ENCODE measurements at places on chromosomes 12 and 14. TPM values are rescaled to one million over a fixed set of nuclear protein-coding genes. Genes with fewer than 3 reads are reported as not detected.
A peak's percentile ranks its signal among the peaks of the same experiment; 100 is the strongest.

TAS2R42 gene
- not detected for total RNA-seq

CLECL1 gene
- total RNA-seq, result 15.4 TPM

ETFBKMT gene
- 1.3 TPM for total RNA-seq

SLC7A8 gene
- 0.93 TPM for total RNA-seq

CLEC7A gene
- not detected for total RNA-seq

DNA sequence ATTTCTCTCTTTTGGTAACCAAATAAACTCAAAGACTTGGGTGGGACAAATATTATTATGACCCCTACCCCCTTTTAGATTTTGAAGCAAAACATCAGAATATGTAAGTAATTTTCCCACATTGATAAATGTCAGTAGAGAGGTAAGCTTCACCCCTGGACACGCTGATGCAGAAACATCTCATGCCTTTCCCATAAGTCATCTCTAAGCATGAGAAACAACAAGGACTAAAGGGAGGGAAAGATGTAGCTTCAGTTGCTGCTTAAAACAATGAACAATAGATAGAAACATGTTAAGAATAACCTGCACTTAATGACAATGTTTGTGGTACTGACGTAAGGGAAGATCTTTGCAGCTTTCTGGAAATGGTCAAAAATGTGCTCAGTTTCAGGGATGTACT, 56.3 kb upstream of the SLC8A3 start:
- DNase-seq, result no peak

GRCh38 chr14:100438678-100439592, 115.8 kb downstream of the SLC25A47 start:
- no peak for DNase-seq

DNA sequence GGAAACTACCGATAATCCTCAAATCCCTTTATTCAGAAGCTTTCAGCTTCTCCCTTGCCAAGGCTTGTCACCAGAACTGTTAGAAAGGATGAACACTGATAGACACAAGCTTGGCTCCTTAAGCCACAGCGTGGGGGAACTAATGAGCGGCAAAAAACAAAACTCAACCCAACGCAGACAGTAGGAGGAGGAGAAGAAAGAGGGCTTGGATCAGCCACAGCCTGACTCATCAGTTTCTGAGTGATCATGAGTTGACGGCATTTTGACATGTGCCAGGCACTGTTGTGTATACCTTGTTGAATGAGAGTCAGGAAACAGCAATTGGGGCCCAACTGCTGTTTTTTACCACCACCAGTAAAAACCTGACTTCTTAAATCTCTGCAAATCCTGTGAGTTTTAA, 23.7 kb downstream of the PLXNC1 start:
- DNase-seq, result peak; percentile 55

GRCh38 chr12:21939435-21939834, 1.8 kb downstream of the ABCC9 start:
- DNase-seq, result no peak

GRCh38 chr14:94571395-94571794, 9.8 kb upstream of the SERPINA5 start:
- DNase-seq, result no peak

DNA sequence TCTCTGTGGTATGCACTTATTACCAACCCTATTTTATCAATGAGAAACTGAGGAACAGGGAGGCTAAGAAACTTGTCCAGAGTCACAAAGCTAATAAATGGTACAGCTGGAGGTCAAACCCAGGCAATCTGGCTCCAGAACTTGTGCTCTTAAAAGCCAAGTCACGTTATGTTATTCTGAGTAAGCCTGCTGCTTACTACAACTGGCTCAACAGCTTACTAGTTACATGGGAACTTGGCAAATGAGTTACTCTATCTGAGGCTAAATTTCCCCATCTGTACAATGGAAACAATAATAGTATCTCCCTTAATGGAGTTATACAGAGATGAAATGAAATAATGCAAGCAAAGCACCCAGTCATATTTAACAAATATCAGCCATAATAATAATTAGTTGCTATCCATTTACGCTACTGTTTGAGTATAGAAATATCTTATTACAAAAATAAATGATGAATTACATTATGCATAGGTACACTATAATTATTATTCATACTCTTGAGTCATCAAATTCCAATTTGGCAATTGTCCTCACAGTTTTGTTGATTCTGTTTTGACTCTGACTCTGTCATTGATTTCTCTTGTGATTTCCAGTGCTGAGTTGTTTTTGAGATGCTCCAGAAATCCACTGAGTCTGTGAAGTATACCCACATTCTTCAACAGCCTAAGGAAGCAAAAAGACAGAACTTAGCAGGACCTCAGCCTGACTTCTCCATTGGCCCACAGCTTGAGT, 112.2 kb downstream of the TBX5 start:
- DNase-seq, result no peak

- DNase-seq, result no peak
Observed at GRCh38 chr14:37437490-37437889, 157.6 kb downstream of the FOXA1 start.

- no peak for DNase-seq
Observed at GRCh38 chr14:72775923-72776554, 117.9 kb downstream of the DPF3 start.

Measured in activated CD4-positive, alpha-beta memory T cell treated with anti-CD3 and anti-CD28 coated beads, Interleukin-2, amount 10 ng/mL, durations not matched to agents 7 days and 5 days (primary cell).